ENCODE measurements at places on chromosomes 3 and 15.
A peak's percentile ranks its signal among the peaks of the same experiment; 100 is the strongest.

- no peak for DNase-seq
These were observed 160.3 kb downstream of the ANXA2 start for GRCh38 chr15:60237446-60237845.

DNA sequence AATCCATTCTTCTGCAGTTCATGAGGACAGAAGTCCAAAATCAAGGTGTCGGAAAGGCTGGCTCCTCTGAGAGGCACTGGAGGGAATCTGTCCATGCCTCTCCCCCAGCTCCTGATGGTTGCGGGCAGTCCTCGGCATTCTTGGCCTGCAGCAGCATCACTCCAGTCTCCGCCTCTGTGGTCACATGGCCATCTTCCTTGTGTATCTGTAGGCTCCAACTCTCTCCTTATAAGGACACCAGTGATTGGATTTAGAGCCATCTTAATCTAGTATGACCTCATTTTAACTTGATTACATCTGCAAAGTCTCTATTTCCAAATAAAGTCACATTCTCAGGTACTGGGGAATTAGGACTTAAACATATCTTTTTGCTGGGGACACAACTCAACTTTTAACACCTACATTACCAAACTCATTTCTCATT lies 56.0 kb upstream of the FLNB start:
- no peak for DNase-seq

GRCh38 chr3:172138792-172139507 lies 99.6 kb downstream of the FNDC3B start:
- peak; percentile 28 for DNase-seq

DNA sequence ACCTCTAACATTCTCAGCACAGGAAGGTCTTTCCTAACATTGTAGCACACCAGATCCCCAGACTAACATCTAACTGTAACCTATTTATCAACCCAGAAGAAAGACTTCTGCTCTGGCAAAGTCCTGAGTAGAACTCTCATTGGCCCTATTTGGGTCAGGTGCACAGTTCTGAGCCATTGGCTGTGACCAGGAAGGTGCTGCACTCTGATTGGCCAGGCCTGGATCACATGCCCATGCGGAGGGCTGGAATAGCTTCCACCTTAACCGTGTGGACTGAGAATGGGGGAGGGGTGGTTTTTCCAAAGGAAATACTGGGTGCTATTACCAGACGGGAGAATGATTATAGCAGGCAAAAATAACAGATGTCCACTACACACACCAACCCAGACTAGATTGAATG lies 11.5 kb downstream of the FEZF2 start:
- no peak for DNase-seq

DNA sequence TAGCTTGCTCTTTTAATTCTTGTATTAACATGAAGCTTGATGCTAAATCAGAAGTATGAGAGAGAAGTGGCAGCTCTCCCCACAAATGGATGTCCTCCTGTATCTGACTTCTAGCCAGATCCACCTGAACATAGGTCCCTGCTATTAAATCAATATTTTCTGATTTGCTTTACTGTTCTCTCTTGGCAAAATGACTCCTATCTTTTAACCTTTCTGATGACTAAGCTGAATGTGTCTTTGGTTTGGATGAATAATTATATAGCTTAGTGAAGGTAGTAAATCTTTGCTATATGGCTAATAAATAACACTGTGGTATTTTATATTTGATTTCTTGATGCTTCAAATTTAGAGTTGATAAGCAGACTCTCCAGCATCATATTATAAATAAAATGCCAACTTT lies 28.3 kb upstream of the ARL14 start:
- no peak for DNase-seq

DNA sequence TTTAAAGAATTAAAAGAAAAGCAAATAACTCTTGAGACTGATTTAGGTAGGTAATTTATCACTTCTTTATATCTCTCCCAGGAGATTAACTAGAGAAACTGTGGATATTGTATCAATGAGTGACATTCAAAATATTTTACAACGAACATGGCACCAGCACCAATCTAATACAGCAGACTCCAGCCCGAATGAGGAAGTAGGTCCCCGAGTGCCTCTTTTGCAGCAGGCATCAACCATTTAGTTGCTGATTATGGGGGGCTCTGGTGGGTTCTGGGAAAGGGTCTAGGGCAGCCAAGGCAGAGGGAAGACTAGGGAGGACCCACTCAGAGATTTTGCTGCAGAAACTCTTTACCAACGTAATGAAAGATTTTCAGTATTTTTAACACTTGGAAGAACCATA lies 31.7 kb upstream of the TTC14 start:
- DNase-seq = no peak

DNA sequence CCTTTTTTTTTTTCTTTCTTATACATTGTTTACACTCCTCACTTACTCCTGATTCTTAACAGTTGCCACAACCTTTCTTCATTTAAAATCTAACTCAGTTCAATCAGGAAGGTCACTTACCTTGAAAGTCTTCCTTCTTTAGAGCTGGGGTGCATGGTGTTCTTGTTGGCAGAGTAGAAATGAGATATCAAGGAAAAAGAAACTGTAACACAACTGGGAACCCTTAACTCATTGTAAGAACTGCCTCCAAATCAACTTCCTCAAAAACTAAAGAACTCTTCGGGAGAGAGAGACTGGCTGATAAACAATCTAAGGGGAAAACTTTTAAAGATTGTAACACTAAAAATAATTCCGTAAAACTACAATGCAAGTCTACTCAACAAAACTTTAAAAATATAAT lies 1.4 kb upstream of the APPL1 start:
- DNase-seq = no peak

GRCh38 chr3:71207632-71208031 lies 375.9 kb downstream of the FOXP1 start:
- DNase-seq = no peak

DNA sequence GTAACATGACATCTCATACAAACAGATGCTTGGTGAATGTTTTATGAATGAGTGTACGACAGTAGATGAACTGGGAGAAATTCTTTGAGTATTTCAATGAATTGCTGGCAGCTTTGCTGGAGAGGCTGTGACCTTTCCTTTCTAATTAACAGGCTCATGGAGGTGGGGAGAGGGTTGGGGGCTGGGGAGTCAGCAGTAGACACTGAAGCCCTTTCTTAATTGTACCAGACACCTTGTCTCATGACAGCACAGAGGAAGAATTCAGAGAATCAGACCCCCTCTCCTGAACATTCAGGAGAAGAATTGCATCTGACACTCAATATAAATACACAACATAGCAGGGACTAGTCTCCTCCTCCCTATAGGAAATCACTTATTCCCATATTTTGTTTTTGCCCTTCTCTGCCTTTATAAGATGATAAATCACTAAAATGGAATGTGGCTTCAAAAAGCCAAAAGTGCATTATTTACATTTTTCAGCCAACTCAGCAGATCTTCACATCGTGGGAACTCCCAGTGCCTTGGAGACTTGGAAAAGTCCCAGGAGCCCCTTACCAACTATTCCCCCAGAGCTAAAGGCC lies 66.2 kb upstream of the TPM1 start:
- DNase-seq = no peak

DNA sequence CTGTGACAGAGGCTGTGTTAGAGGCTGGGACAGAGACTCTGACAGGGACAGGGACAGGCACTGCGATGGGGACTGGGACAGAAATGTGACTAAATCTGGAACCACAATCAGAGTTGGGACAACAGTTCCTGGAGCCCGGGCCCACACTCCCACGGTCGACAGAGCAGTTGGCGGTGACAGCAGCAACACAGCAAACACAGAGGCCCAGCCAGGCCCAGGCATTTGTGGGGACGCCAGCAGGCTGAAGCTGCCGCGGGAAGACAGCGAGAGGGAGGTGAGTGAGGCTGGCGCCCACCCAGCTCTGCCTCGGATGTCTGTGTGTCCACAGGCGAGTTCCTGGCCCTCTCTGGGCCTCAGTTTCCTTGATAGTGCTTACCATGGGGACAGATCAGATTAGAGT lies 9.3 kb upstream of the HCN4 start:
- DNase-seq = no peak

GRCh38 chr3:112793326-112794081 lies 53.2 kb downstream of the CD200R1L start:
- DNase-seq = no peak

DNA sequence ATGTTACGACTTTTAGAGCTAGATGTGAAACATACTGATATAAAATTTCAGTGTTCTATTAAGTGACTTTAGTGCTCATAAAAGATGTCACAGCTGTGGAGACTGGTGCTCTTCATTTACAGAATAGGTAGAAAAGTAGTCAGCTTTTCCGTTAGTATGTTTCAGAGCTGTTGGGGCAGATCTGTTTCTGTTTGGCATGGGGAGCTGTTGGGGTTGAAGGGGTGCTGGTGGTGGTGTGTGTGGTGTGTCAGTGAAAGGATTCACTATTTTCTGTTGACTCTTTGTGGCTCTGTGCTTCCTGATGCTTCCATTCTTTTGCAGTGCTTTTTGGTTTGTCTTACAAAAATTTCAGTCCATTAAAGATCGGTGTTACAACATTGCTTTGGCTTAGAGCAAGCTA lies 3.2 kb downstream of the UBE2E2 start:
- no peak for DNase-seq

DNA sequence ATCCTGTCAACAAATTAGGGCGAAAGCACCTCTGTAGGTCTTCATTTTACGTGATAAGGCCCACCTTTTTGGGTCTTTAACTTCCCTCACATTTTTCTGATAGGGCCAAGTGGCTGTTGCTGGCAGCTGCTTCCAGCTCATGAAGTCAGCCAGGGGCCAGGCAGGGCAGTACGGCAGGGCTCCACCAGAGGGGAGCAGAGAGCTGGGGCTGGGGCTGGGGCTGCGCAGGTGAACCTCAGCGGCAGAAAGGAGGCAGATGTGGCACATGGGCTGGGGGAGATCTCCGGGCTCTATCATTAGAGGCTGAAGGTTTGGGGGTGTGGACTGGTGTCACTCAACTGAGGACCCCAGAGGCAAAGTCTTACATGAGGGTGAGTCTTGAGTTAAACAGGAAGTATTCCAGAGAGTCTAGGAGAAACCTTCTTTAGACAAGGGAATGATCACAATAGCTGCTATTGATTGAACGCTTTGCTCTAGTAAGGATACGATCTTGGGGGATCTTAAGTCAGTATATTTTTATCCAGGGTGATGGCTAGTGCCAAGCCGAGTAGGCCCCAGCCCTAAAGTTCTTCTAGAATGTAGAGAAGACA lies 62.8 kb upstream of the MEX3B start:
- no peak for DNase-seq
